ENCODE measurements at places on chromosomes 5 and 9. TPM values are rescaled to one million over a fixed set of nuclear protein-coding genes. Genes with fewer than 3 reads are reported as not detected.

OR1J2 gene
- total RNA-seq: not detected

SMC2 gene
- total RNA-seq: 28.5 TPM

SPOCK1 gene
- 13.2 TPM for total RNA-seq

PLAC8L1 gene
- total RNA-seq: 0.30 TPM

DNA sequence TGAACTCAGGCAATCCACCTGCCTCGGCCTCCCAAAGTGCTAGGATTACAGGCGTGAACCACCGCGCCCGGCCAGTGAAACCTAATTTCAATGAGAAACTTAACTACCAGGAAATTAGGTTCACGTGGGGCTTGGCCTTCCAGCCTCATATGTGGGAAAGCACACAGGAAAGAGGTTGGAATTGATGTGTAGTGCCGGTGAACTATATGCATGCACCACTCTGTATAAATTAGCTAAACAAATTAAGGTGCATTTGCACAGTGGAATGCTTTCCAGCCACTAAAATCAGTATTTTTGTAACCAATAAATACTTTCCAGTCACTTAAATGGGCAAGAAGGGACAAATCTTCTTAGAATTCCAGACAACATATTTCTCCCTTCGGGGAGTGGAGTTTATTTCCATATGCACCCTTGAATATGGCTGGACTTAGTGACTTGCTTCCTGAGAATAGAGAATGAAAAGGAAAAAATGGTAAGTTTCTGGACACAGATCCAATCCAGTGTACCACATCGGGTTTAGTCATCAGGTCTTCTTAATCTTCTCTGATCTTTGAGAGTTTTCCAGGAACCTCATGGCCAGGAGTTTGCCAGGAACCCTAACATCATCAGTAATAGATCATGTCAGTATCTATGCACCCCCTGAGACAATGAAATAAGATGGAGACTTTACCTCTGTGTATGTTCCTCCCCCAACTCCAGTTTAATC, 24.9 kb downstream of the ATOX1 start:
- H3K27me3 ChIP-seq: peaks cover 4% of the 10 kb centered on the region
- peaks cover 9% of the 10 kb centered on the region for H3K4me1 ChIP-seq
- H3K4me3 ChIP-seq: no peak overlapping the region

DNA sequence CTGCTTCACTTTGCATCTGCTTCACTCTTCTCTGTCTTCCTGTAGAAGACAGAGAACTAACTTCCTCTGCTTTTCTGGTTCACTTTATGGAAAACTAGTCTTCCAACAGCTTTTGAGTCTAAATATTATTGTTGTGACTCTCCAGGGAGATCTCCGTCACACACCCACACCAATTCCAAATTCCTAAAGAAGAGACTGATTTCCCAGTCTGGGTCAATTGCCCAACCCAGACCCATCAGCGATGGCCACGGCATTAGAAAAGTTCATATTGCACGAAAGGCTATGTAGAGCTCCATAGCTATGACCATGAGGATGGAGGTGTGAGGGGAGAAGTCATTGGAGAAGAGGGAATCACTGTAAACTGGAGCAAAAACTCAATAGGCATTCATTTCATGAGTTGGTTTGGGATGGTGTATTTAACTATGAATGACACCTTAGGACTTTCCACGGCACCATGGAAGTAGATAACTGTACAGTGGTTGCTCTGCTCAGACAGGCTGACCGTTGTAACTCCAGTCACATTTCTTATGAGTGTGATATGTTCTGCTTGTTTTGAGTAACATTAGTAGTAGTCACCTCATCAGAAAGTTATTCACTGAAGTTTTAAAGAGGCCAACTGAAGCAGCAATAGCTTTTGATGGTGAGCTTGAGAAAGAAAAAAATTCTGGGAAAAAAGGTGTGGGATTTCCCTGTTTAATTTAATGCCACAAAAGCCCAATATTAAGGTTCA, 78.1 kb upstream of the MAMDC2 start:
- no peaks in the 10 kb centered on the region for H3K36me3 ChIP-seq
- H3K27ac ChIP-seq: no peak overlapping the region
- H3K4me3 ChIP-seq: no peak overlapping the region
- H3K27me3 ChIP-seq: no peaks in the 10 kb centered on the region

- H3K4me3 ChIP-seq: no peak overlapping the region
- peaks cover 13% of the 10 kb centered on the region for H3K36me3 ChIP-seq
- no peak overlapping the region for H3K27ac ChIP-seq
- DNase-seq: no peak
- no peaks in the 10 kb centered on the region for H3K27me3 ChIP-seq
Observed at GRCh38 chr9:23050548-23050947, 603.9 kb downstream of the DMRTA1 start.

- H3K27ac ChIP-seq: no peak overlapping the region
- no peaks in the 10 kb centered on the region for H3K36me3 ChIP-seq
Observed at GRCh38 chr5:113376640-113377039, 58.1 kb downstream of the TSSK1B start.

- H3K4me3 ChIP-seq: peak overlapping the region; percentile 61
- H3K4me1 ChIP-seq: peaks cover 80% of the 10 kb centered on the region
- no peaks in the 10 kb centered on the region for H3K36me3 ChIP-seq
- peaks cover 100% of the 10 kb centered on the region for H3K27me3 ChIP-seq
- no peak for DNase-seq
- no peak overlapping the region for H3K27ac ChIP-seq
Observed at GRCh38 chr5:88688156-88688983, 194.6 kb downstream of the MEF2C start.

GRCh38 chr9:69382135-69382534, 57.1 kb downstream of the ENTREP1 start:
- peaks cover 43% of the 10 kb centered on the region for H3K36me3 ChIP-seq
- no peak for DNase-seq
- H3K4me3 ChIP-seq: no peak overlapping the region
- no peak overlapping the region for H3K27ac ChIP-seq
- H3K4me1 ChIP-seq: peaks cover 24% of the 10 kb centered on the region
- H3K27me3 ChIP-seq: no peaks in the 10 kb centered on the region

GRCh38 chr5:158413122-158413680, 554.3 kb upstream of the CLINT1 start:
- H3K4me3 ChIP-seq: no peak overlapping the region
- no peak overlapping the region for H3K27ac ChIP-seq
- H3K27me3 ChIP-seq: no peaks in the 10 kb centered on the region
- H3K36me3 ChIP-seq: no peaks in the 10 kb centered on the region
- H3K4me1 ChIP-seq: no peaks in the 10 kb centered on the region
- no peak for DNase-seq

All from WTC11 (cell line).